Stimulated activated CD4-positive, alpha-beta T cell treated with anti-CD3 and anti-CD28 coated beads, Interleukin-4, amount 100 ng/mL, for 1 hour (primary cell): ENCODE measurements at places on chromosomes 2 and 18.
A peak's percentile ranks its signal among the peaks of the same experiment; 100 is the strongest.

- no peak for DNase-seq
These were observed 273.7 kb upstream of the PKDCC start for GRCh38 chr2:41774011-41774605.

DNA sequence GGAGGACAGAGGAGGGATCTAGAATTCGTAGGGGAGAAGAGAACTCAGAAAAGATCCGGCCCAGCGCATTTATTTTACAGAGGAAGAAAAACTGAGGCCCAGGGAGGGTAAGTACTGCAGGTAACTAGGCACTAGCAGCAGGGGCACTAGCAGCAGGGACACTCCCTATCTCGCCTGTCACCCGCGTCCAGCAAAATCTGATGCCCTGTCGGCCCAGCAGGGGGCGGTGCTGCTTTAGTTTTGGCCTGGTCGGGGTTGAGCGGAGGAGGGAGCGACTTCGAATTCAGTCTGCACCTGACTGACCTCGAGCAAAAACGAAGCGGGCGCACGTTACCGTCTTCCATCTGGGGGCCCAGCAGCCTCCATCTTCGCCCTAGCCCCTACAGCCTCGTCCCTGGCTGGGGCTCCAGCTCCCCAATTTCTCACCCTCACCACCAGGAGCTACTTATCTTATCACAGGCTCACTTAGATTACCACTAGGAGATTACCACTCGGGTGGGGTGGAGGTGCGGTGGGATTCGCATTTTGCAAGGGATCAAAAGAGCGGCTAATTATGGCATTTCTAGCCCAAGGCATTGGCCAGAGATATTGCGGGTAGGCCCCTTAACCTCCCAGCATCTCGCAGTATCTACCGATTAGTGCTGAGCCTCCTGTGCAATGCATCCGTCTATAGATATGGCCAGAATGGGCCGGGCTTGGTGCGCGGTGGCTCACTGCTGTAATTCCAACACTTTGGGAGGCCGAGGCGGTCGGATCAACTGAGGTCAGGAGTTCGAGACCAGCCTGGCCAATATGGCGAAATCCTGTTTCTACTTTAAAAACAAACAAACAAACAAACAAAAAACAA lies 17.8 kb upstream of the CD8A start:
- peak; percentile 91 for DNase-seq

DNA sequence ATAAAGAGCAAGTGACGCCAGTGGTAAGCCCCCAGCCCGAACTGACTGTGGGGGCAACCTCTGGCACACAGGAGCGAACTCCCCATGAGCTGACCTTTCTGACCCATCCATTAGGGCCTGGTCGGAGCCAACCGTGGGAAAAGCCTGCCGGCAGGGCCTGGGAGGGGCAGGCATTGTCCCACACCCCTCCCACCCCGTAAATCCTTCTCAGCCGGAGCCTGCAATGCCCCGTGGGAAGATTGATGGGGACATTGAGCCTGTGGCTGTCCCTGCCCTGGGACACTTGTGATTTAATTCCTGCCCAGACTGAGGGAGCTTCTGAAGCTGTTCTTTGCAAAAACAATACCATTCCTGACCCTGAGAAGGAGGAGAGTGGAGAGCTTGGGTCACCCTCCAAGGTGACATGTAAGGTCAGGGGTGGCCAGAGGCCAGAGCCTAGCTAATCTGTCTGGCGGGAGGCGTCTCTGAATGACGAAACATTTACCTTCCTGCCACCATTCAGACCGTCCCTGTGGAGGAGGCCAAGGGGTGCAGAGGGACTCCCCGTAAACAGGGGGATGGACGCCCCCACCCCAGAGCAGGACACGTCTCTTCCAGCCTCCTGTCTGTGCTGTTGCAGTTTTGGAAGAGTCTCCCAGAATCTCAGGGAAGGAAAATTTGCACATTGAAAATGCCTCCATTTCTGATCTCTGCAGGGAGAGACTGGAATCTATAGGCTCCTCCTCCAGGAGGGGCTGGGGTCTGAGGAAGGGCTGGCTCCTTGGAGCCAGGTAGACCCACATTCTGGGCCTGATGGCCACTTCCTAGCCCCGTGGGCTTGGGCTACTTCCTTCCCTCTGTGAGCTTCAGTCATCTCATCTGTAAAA lies 51.2 kb upstream of the HS6ST1 start:
- no peak for DNase-seq

- DNase-seq = no peak
These were observed 122.1 kb upstream of the XIRP2 start for GRCh38 chr2:166766220-166766619.

DNA sequence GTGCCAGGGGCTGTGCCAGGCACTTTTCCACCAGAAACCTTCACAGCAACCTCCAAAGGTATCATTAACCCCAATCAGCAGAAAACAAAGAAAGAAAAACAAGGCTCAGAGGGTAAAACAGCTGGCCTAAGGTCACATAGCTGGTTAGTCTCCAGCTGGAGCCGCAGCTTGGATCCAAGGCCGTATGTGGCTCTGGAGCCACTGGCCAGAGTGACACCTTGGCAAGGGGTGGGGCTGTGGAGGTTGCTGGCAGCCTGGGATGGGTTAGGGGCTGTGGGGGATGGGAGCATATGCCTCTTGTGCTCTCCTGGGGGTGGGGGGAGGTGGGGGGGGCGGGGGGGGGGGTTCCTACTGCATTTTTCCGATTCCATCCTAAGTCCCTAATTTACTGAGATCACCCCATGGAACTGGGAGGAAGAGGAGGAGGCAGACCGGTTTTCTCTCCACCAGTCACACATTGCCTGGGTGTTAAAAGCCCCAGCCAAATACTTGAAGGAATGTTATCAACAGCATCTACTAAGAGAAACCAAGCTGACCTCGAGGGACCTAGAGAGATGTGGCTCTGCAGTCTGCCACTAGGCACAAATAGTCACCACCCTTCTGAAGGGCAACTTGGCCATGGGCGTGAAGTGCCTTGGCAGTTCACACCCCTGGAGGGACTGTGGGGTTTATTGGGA lies 8.0 kb downstream of the HAAO start:
- DNase-seq = no peak

DNA sequence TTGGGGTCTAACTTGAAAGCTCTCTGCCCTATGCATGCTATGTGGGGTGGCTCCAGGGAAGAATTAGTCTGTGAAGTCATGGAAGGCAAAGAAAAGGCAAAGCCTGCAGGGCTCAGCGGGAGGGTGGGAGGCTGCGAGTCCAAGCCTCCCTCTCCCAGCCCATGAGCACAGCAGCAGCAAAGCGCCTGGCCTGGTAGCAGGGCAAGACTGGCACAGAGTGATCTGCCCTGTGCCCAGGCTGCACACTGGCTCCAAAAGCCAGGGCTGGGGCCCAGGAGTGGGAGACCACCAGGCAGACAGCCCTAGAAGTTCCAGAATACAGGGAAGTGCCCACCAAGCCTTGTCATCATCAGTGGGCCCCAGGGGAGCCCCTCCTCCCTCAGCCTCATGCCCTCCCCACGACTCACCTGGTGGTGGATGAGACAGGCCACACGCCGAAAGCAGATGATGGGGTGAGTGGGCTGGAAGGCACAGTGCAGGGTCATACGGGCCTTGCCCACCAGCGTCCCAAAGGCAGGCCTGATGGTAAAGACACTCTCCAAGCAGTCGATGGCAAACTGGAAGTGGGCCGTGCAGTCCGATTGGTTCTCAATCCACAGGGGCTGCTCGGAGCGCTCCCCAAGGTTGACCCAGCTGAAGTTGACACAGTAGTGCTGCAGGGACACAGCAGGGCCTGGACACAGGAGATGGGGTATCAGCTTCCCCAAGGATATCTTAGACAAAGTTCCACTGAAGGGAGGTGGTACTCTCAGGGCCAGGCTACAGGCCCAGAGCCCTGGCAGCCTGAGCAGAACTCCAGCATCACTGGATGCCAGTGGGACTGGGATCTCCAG lies 12.1 kb downstream of the CFAP65 start:
- no peak for DNase-seq

GRCh38 chr18:62196980-62197379 lies 9.9 kb downstream of the RELCH start:
- DNase-seq = no peak

DNA sequence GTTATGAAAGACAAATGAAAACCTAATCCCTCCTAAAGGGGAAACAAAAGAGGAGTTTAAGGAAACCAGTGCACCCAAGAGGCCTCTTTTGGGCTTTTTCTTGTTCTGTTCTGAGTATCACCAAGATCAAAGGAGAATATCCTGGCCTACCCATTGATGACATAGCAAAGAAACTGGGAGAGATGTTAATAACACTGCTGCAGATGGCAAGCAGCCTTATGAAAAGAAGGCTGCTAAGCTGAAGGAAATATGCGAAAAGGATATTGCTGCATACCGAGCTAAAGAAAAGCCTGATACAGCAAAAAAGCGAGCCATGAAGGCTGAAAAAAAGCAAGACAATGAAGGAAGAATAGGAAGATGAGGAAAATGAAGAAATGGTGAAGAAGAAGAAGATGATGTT lies 23.6 kb upstream of the STAT4 start:
- DNase-seq = no peak

DNA sequence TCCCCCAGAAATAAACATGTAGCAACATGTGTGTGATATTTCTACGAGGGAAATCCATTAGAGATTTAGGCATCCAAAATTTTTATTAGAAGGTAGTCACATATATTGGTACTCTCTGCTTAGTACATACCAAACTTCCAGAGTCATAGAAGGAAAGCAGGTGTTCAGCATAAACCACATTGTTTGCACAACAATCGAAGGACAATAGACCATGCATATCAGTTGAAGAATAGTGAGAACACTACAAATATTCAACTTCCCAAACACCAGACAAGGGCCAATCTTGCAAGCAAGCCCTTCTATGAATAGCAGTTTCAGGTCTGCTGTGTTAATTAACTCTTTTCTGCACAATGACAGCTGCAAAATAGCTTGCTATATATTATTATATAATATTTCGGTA lies 702.2 kb downstream of the ERBB4 start:
- no peak for DNase-seq

- DNase-seq = no peak
These were observed 287.3 kb upstream of the REV1 start for GRCh38 chr2:99776906-99777646.

DNA sequence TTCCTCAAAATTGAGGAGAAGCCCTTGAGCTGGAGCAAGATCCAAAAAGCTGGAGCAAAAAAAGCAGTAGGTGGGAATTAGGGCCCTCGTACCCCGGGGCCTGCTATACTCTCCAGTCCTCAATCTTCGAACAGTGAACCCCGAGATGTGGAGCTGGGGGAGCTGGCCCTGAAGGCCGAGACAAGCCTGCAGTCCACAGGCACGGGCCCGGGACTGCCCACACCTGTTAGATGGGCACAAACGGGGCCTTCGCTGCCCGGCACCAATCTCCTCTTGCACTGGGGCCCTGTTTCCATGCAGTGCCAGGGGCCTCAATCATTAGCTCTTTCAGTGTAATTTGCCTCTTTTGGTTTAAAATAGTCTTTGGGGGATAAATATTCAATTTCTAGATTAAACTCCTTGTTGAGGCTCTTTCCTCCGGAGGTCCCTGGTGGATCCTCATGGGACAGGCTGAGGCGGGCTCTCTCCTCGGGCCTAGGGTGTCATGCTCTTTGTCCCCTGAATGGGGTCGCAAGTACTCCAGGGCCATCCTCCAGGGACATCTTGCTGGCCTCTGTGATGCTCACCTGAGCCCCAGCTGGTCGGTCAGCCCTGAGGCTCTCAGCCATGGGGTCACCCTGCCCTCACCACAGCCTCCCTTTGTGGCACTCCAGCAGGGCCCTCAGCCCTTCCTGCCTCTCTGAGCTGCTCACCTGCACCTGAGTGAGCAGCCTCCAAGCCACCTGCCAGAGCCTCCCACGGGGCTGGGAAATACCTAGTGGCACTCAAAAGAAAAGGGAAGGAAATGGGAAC lies 223.6 kb downstream of the ALPK2 start:
- no peak for DNase-seq

DNA sequence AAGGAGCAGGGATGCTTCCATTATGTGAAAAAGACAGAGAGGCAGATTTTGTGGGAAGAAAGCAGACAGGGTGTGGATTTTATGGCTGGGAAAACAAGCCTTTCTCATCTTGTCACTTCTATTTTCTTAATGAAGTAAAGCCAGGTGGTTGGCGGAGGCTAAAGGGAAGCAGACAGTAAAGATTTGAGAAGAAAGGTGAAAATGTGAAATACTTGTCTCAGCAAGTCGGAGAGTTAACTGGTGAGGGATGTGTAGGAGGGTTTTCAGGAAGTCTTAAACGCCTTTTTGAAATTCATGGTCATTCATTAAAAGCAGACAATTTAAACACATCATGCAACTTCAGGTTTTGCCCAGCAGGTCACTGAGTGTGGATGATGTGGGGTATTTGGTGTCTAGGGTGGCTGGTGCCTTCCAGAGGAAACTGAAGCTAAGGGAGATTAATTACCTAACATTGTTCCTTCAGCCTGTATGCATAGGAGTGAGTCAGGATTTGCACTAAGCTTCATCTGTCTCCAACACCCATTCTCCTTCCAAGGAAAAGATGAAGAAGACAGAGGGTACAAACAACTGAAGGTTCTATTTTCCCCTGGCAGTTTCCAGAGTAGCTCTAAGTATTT lies 20.7 kb downstream of the SLC14A2 start:
- DNase-seq = no peak

DNA sequence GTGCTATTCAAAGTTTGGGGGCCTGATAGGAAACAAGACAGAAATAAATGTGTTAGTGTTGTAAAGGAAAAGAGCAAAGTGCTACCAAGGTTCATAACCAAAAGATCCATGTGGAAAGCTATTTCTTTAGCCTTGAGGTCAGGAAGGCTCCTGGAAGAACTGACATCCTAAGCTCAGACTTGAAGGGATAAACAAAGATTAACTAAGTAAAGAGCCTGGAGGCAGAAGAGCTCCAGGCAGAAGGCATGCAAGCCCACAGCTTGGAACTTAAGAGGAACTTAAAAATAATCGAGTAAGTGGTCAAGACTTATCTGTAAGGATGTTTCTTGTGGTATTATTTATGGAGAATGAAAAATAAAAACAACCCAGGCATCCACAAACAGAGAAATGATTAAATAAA lies 245.0 kb upstream of the MGAT5 start:
- no peak for DNase-seq

GRCh38 chr18:36578871-36579710 lies 249.7 kb downstream of the TPGS2 start:
- no peak for DNase-seq

DNA sequence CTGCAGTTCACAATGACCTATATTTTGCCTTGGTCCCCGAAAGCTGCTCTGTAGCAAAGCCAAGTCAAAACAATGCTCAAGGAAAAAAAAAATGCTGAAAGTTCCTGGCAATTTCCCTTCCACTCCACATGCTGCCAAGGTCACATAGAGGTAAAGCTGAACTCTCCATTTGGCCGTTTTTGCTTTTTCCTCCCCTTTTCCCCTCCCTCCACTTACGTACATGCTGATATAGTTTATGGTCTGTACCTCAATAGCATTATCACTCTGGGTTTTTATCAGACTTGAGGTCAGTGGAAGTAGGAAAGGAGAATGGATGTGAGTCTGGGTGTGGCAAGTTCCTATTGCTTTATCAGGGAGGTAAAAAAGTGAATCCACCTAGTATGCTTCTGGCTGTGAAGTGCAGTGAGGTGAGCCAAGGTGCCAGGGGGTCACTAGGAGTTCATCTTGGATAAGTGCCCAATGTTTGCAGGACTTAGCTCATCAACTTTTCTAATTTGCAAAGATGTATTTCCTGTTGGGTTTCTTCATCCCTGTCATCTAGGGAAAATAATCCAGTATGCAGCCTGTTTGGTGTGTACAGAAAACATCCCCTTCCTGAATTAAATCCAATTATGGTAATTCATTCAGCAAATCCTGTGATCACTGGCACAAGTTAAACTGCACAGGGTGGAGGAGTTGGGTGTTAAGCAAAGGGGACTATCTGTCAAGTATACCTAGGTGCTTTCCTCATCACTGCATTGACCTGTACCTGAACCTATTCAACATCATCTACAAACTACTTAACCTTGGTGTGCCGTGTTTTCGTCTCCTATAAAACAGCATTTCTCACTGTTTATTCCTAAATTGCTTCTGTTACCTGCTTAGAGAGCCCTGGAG lies 124.3 kb upstream of the CYP26B1 start:
- no peak for DNase-seq
